ENCODE measurements at places on chromosomes 2 and 18.

GRCh38 chr2:48424866-48425265 is 105.1 kb upstream of the STON1 start:
- DNase-seq, result no peak

- no peak for DNase-seq
Measured at GRCh38 chr2:130337735-130338325, 4.9 kb upstream of the IMP4 start.

DNA sequence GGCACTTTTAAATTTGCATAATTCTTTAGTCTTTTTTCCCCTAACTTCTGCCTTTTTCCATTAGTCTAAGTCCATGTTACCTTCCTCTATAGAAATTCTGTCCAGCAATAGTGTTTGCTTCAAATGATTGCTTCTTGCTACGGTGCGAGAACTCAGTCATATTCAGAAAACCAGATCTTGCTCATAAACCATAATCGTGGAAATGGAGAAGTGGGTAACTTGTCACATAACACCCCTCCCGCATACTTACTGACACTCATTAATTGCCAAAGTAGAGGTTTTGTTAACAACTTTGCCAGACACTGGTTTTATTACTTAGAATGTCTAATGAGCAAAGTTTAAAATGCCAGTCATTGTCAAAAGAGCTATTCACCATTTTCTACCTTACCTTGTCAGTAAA is 94.3 kb upstream of the TWSG1 start:
- DNase-seq, result no peak

DNA sequence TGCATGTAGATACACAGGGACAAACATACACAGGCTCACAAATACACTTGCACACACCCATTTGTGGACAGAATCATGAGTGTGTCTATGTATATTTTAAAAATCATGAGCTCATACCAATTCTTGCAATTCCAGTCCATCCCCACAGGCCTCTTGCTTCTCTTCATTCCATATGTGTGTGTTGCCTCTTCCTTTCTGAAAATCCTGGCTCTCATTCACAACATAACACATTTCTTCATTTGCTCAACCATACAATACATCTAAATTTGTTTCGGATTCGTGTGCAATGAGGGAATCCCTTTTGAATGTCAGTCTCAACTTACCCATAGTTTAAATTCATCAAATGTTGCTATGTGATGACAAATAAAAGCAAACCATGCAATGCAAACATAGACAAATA is 51.4 kb downstream of the GNAL start:
- no peak for DNase-seq

DNA sequence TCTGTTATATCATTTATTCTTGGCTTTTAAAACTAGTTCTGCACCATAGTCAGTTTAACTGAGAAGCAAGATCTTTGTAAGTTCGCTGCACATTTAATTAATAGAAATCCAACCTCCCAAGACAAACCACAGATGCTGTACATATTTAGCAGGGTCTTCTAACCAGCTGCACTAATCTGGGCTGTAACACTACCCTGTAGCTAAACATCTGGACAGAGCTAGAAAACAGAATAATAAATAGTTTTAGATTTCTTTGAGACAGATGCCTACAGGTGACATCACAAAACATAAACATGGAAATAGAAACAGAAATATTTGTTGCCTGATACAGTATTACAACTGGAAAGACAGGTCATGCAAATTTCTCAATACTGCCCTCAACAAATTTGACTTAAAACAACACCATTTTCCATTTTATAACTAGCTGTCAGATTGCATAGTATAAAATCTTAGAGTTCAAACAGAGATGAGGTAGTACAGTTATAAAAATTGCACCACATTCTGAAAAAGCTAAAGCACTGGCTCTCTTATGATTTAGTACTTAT is 315.1 kb downstream of the NR4A2 start:
- no peak for DNase-seq

- DNase-seq, result no peak
Measured at GRCh38 chr2:45282646-45283045, 273.4 kb upstream of the SIX2 start.

DNA sequence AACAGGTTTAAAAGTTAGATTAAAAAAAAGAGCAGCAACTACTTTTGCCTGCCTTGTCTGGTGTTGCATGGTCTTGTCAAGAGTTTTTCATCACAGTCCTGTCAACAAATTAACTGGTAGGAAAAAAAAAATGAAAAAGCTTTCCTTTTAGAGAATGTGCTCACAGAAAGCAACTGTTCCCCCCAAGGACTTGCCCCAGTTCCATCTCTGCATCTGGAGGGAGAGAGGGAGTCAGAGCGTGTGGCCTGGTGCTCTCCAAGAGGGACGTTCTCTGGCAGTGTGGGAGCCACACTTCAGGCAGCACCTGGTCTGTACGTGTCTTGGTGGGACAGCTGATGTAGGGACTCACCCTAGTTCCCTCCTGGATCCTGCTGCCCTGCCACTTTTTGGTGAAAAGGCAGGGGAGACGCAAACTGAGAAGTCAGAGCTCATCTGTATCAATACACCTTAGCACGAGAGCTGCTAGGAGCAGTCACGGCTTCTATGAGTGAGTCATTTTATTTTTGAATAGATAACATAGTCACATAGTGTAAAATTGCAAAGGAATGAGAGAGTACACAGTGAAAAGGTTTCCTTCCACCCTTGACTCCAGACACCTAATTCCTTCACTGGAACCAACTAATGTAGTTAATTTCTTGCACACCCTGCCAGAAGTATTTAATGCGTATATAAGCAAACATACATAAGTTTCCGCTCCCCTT is 172.5 kb upstream of the MGAT5 start:
- DNase-seq, result no peak

DNA sequence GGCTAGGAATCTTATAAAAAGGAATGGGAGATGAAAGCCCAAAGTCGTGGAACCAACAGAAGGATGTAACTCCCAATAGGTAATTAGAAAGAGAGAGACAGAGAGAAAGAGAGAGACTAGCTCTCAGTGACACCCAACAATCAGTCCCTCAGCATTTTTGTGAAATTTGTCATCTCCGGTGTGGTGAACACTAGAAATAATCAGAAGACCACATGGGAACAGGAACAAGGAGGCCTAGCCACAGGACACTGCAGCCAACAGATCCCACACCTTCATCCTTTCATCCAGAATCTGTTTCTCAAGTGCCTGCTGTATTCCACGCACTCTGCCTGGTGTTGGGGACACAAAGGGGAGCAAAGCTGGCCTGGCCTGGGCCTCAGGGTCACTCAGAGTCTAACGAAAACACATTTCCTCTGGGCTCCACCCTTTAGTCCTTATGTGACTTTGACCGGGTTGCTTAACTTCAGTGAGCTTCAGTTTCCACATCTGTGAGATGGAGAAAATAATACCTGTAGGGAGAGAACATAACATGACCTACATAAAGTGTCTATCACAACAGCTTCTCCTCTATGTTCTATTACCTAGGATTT is 53.1 kb downstream of the EHD3 start:
- no peak for DNase-seq

- DNase-seq, result no peak
Measured at GRCh38 chr18:76386886-76387285, 108.2 kb downstream of the ZNF516 start.

GRCh38 chr18:21550510-21550970 is 50.0 kb downstream of the ESCO1 start:
- no peak for DNase-seq

DNA sequence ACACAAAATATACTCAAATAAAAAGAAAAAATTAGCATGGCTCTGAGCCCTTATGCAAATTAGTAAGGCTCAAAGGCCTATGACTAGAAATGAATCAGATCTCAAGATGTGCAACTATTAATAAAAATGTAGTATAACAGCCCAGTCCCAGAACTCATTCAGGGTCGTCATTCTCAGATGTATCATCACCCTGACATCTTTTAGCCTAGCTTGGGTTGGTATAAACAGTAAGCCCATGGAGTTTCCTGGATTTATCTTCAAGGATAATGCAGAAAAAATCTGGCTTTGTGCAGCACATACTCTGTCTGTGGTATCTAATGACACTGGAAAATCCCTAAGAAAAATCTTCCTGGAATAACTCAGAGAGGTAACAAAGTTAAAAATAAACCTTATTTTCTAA is 239.3 kb downstream of the ZNF385B start:
- no peak for DNase-seq

DNA sequence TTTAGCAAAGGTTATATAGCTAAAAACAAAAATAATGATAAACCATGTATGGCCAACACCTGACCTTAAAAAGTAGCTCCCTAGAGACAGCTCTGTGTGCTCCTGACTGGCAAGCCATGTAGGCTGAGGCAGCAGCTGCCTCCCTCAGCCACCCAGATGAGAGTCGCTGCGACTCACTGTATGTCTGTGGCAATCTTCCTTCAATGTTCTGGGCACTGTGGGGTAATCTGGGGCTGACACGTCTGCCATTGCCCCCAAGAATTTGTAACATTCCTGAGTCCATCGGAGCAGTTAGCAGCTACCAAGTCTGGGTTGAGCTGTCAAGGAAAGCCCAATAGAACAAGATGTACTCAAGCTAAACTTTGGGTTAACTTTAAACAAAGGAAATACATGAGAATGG is 106.4 kb upstream of the DAPL1 start:
- no peak for DNase-seq

- DNase-seq, result no peak
Measured at GRCh38 chr2:207040696-207041095, 101.4 kb downstream of the CPO start.

- no peak for DNase-seq
Measured at GRCh38 chr2:133561045-133561852, 7.0 kb downstream of the NCKAP5 start.

DNA sequence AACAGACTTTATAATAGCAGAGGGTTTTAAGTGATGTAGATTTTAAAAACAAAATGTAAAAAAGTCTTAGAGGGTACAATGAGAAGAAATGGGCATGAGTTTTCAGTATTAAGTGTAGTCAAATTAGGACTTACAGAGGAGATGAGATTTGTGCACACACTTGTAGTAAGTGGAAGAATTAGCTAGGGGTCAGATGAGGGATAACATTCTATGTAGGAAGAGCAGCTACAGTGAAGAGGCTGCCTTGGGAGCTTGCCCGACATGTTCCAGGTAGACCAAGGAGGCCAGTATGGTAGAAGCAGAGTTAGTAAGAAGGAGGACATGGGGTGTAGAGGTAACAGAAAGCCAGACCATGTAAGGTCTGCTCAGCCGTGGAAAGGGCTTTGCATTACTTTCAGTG is 189.2 kb upstream of the DSEL start:
- no peak for DNase-seq

DNA sequence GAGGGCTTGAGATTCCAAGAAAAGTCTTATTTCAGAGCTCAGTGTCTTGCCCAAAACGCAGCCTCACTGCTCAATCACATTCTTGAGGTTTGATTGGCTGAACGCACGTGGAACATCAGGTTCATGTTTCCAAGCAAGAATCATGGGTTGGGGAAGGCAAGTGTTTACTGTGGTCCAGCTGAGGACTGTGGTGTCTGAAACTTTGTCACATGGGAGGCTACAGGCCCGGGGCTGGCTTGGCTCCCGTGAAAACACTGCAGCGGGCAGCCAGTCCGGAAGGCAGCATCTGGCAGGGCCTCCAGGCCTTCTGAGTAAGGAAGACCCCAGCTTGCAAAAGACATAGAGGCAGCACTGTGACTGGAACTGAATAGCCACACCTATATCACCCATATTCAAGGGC is 84.7 kb downstream of the POLR1A start:
- DNase-seq, result no peak

DNA sequence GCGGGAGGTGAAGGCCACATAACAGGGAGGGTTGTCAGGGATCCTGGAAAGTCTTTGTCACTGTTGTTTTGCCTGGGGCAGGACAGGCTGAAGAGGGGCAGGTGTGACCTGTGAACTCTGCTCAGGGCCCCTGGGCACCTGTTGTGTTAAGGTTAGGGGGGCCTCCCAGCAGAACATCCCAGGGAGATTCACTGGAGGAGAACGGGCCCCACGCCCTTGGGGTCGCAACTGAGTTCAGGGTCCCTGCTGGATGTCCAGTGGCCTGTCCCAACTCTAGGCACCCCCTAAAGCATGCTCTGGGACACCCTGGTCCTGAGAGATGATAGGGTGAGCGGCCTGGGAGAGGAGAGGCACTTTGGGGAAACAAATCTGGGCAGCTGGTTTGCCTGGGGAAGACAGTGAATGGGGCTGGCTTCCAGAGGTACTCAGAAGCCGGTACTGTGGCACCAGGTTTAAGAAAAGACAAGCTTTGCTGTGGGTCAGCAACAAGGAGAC is 22.9 kb downstream of the GPR35 start:
- DNase-seq, result no peak

DNA sequence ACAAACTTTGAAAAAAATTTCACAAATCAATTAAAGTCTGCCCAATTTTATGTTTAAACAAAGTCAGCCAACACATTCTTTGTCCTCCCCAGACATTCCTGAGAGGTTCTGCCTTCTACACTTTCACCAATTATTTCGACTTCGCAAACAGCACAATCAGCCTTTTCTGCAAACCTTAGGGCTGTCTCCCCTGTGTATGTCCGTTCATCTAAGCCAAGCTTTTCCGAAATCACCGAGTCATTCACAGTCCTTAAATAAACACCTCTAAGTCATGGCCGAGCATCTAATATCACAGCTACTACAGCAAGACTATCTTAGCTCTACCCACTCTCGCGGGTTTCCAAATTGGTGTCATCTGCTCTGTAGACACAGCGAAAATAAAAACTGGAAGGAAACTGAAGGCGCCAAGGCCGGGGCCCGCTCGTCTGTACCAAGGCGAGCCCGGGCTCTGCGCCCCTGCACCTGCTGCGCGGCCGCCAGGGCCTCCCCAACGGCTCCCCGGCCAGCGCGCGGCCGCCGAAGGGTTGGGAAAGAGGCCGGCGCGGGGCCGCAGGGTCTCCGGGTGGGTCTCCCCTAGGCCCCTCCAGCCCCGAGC is 730 bp downstream of the ODC1 start:
- DNase-seq, result no peak

- no peak for DNase-seq
Measured at GRCh38 chr2:41657226-41657625, 390.6 kb upstream of the PKDCC start.

DNA sequence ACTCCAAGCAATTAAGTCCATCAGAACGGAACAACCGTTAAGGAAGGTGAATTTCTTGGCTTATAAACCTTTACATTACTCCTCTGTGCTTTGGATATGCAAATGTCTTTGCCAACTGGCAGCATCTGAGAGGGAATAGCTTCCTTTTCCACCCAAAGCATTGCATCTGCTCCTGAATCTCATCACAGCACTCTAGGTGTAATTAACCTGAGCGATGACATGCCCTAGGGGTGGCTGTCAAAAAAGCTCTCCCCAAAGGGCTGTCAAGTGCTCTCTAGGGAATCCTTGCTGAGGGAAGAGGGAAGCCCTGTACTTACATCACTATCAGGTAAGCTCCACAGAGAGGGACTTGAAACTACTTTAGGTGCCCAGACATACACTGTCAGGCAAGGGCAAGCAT is 5.5 kb upstream of the SMARCAL1 start:
- no peak for DNase-seq

GRCh38 chr2:55775828-55776227 is 82.2 kb upstream of the PNPT1 start:
- DNase-seq, result no peak

GRCh38 chr2:204611017-204611631 is 65.8 kb downstream of the PARD3B start:
- no peak for DNase-seq

GRCh38 chr2:96240341-96241038 is 25.3 kb downstream of the TMEM127 start:
- no peak for DNase-seq

Measured in activated CD8-positive, alpha-beta memory T cell treated with anti-CD3 and anti-CD28 coated beads for 1 hour (primary cell).